NCI-H524 treated with DMSO at 0.1 percent for 48 hours (cell line): ENCODE measurements at places on chromosomes 16 and 17.

- no peak for DNase-seq
Observed at GRCh38 chr16:56807011-56807675, 57.9 kb upstream of the SLC12A3 start.

DNA sequence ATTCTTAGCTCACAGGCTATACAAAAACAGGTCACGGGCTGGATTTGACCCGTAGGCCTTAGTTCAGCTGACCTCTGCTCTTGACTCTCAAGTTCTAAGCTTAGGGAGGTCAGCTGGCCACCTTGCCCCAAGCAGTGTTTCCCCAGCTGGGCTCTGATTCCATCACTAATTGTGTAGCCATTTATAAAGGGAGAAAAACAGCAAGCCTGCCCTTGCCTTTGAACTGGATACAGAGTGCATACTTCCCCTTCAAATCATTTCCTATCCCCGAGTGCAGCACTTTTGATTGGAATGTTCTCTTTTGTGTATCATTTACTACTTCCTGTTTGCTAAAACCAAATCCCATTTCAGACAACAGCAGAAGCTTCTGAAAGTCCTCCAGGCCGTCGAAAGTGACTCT lies 153.6 kb downstream of the KATNIP start:
- DNase-seq = no peak

DNA sequence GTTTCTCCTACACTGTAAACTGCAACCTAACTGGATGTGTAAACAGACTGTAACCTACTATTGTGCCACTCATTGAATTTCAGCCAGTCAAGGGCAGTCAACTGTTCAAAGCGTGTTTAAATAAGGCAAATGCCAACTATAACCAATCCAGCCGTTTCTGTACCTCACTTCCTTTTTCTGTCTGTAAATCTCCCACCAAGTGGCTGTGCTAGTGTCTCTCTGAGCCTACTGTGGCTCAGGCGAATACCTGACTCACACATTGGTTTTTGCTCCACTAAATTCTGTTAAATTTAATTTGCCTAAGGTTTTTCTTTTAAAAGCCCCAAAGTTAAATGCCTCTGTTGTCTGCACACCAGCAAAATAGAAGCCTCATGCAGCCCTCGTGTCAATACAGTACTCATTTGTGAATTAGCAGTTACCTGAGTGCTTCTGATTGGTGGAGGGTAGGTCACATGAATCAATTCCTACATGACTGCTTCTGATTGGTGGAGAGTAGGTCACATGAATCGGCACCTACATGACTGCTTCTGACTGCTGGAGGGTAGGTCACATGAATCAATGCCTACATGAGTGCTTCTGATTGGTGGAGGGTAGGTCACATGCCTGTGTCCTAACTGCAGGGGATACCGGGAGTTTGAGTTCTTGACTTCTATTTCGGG lies 31.1 kb upstream of the CCR7 start:
- DNase-seq = peak; percentile 64

DNA sequence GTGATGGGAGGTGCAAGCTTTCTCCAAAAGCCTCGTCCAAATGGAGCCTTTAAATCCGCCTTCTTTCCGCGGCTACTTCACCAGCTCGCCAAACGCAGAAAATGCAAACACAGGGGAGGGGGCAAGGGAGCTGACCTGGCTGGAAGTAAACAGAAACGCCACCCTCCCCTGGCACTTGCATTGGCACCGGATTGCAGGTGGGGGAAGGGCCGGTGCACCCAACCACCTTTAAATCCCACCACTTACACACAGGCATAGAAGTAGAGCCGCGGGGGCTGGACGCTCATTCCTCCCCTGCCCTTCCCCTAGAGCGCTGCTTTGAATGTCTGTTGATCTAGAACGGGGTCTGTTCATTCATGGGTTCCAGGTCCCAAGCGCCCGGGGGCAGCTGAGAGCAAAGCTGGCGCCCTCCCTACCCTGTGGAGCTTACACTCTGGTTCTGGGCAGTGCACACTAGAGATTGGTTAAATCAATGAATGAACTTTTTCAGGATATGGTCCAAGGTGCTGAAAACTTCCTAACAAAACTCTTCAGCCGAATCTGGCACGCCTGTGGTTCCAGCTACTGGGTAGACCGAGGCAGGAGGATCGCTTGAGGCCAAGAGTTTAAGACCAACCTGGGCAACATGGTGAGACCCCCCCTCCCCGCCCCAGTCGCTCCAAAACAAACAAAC lies 920 bp upstream of the ZCCHC14 start:
- DNase-seq = no peak

GRCh38 chr17:73998653-73999645 lies 204.5 kb upstream of the RPL38 start:
- no peak for DNase-seq

DNA sequence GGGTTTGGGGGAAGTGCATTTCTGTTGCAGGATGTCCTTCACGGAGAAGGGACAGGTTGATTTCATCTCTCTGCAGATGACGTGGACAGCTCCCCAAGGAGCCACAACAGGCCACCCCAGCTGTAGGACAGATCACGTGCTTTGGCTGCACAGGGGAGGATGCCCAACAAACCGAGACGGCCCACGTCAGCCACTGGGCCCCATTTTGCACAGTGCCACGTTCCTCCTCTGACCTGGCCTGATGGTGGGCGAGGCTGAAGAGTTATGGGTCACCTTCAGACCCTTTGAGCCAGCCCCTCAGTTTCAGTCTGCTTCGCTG lies 9.0 kb upstream of the RHBDL3 start:
- peak; percentile 82 for DNase-seq

- DNase-seq = no peak
Observed at GRCh38 chr16:26051063-26051462, 359.3 kb downstream of the HS3ST4 start.
